Posterior cingulate gyrus (tissue), 11 donors: ENCODE measurements at places on chromosomes 12 and 14.

DNA sequence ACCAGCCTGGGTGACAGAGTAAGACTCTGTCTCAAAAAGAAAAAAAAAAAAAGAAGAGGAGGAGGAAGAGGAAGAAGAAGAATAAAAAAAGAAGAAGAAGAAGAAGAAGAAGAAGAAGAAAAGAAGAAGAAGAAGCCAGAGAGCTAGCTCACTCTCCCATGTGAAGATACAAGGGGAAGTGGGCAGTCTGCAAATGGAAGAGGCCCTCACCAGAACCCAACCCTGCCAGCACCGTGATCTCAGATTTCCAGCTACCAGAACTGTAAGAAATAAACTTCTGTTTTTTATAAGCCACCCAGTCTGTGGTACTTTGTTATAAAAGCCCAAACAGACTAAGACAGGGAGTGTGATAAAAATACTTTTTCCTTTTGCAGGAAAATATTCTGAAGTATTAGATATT lies 130.7 kb downstream of the ETNK1 start:
- no peak for DNase-seq

GRCh38 chr14:81390696-81391095 lies 9.4 kb downstream of the STON2 start:
- no peak for DNase-seq

DNA sequence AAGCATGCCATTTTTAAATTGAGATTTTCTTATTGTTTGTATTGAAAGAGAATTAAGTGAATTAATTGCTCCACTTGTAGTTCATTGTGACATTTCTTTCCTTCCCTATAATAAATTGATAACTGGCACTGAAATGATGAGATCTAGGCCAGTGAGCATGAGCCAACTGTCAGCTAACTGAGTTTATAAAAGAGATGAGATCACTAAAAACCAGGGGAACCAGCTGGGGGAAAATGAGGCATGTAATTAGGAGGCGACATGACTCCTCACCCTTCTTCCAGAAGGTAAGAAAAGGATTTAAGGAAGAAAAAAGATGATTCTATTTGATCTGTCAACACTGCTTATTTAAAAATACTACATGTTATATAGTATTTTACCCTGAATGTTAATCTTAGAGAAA lies 104.5 kb upstream of the DNM1L start:
- DNase-seq = no peak

DNA sequence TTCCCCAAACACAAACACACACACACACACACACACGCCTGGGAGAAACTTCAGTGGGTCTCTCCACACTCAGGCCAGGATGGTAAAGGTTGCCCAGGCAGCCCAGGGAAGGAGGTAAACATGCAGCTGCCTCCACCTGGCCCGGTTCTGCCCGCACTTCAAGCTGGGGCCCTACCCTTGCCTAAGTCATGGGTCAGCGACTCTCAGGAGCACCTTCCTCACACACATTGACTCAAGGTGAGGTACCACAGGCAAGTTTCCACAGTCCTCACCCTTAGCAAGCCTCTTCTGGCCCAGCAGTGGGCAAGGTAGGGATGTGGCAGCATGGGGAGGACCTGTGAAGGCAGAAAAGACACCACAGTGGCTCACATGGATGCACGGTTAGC lies 14.1 kb upstream of the FAIM2 start:
- DNase-seq = no peak

DNA sequence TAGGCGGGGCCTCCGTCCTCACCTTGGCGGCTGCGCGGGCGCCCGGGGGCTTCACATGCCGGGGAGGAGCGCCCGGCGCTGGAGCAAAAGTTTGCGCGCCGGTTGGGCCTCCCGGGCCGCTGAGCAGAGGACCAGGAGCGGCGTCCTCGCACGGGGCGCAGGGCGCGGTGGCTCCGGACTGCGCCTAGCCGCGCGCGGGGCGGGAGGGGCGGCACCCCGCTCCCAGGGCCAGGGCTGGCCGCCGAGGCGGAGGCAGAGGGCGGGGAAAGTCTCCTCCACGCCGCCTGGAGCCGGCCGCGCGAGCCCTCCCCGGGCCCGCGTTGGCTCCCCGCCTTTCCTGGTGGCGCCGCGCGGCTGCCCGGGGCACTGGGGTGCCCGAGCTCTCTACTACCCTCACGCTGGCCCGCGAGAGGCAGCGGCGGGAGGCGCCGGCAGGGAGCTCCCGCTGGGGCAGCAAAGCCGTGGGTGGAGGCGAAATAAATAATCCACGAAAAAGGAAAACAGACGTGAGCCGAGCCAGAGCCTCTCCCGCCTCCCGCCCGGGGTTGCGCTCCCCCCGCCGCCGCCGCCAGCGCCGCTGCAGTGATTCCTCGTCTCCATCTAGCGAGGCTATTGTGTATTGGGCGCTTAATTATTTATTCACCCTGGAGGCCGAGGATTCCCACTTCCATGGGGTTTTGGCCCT lies 400 bp upstream of the PRIMA1 start:
- DNase-seq = peak; percentile 23

DNA sequence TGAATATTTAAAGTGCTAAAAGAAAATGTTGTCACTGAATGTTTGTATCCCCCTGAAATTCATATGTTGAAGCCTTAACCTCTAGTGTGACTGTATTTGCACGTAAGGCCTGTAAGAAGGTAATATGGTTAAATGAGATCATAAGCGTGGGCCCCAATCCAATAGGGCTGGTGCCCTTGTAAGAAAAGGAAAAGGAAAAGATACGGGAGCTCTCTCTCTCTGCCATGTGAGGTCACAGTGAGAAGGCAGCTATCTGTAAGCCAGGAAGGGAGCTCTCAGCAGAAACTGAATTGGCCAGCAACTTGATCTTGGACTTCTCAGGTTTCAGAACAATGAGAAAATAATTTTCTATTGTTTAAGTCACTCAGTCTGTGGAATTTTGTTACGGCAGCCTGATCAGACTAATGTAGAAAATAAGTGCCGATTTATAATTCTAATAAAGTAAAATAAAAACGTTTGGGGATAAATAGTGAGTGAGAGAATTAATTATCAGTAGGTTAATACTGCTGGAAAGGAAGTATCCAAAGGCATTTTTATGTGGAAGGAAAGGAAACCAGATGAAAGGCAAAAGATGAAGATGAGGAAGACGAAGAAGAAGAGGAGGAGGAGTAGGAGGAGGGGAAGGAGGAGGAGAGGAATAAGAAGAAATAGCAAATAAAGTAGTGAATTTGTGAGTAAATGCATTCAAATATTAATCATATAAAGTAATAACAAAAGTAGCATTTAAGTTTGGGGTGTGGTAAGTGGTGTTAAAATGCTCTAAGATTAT lies 188.5 kb upstream of the KRR1 start:
- DNase-seq = no peak

GRCh38 chr12:128137140-128137539 lies 129.8 kb upstream of the TMEM132C start:
- DNase-seq = no peak

DNA sequence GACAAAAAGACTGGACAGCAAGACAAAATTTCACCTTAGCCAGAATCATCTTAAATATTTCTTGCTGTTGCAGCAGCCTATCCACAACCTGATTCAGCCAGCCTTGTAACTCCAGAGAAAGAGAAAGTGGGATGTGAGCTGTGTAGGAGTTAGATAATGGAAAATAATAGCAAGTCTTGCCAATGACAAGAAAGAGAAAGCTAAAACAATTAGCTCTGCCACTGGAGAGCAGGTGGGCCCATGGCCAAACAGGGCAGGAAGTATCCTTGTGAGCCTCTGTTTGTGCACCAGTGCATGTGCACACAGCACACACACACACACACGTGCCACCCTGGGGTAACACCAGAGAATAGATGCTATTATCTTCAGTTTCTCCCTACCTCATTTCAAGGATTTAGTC lies 106.0 kb upstream of the CCDC196 start:
- DNase-seq = no peak

DNA sequence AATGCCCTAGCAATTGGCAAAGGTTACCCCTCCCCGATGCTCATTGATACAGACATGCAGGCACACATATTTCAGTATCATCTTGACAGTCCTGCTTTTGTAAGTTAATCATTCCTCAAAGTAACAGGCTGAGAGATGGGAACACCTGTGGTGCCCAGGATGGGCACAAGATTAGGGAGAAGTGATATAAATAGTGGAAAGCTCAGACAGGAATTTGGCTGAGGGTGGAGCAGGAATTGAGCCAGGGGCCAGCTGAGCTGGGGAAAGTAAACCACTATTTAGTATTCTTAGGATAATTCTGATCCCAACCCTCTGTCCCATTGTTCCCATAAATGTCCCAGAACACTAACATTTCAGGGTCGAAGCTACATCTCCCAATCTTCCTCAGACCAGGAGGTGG lies 38.3 kb downstream of the DAO start:
- DNase-seq = no peak

DNA sequence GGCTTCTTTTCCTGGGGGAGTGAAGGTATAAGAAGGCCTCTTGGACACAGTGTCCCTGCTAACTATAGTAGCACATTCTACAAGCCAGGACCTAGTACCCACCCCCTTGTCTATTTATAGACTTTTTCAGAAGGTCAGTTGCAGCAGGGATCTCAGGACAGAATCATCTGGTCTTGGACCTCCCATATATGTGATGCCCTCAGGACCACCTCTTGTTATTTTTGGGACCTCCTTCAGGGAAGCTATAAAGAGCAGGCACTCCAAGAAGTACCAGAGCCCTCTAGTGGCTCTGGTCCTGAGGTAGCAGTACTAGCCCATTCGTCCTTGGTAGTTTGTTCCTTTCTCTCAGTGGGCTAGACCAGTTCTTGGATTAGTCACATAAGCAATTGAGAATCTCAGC lies 4.3 kb downstream of the COQ10A start:
- DNase-seq = no peak

GRCh38 chr14:75847584-75847983 lies 134.2 kb downstream of the TGFB3 start:
- DNase-seq = no peak

- DNase-seq = no peak
Measured at GRCh38 chr14:105622329-105622955, 96.1 kb downstream of the TMEM121 start.

DNA sequence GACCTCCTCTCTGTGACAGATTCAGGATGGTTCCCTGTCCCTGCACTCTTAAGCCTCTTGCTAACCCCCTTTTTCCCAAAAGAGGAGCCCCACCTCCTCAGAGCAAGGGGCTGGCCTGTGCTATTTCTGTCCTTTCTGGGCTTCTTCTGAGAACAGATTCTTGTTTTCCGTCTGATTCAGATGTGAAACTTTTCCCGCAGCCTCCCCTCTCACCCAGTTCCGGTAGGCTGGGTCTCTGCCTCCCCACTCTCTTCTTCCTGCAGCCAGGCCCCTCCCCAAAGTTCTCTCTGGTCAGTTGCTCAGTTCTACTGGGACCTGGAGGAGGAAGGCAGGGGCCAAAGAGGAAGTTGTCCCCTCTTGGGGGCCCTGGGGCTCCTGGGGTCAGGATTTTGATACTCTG lies 11.8 kb downstream of the PDE1B start:
- DNase-seq = no peak

DNA sequence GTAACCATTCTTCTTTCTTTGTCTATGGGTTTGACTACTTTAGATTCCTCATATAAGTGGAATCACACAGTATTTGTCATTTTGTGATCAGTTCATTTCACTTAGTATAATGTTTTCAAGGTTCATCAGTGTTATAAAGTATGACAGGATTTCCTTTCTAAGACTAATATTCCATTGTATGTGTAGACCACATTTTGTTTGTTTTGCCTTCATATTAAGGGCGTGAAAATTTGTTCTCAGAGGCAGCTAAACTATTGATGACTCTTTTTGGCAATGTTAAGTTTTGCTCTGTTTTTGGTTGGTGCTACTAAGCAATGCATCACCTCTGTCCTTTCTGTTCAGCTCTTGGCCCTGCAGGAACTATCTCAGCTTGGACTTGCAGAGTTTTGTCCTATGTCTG lies 1.7 kb upstream of the KLRG1 start:
- DNase-seq = no peak

GRCh38 chr12:116698554-116699075 lies 39.3 kb downstream of the SPRING1 start:
- DNase-seq = no peak

- no peak for DNase-seq
Measured at GRCh38 chr12:88509851-88510250, 70.4 kb downstream of the KITLG start.

DNA sequence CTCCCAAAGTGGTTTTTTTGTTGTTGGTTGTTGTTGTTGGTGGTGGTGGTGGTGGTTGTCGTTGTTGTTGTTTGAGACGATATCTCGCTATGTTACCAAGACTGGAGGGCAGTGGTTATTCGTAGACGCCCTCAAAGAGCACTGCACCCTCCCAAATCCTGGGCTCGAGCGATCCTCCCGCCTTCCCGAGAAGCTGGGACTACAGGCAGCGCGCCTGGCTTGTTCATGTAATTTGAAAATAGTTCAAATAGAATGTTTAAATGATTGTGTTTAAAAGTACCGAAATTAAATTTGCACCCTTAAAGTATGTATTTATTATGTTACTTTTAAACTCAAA lies 439 bp upstream of the ANAPC5 start:
- DNase-seq = no peak

GRCh38 chr14:101070540-101071492 lies 167.3 kb upstream of the RTL1 start:
- DNase-seq = peak; percentile 14

DNA sequence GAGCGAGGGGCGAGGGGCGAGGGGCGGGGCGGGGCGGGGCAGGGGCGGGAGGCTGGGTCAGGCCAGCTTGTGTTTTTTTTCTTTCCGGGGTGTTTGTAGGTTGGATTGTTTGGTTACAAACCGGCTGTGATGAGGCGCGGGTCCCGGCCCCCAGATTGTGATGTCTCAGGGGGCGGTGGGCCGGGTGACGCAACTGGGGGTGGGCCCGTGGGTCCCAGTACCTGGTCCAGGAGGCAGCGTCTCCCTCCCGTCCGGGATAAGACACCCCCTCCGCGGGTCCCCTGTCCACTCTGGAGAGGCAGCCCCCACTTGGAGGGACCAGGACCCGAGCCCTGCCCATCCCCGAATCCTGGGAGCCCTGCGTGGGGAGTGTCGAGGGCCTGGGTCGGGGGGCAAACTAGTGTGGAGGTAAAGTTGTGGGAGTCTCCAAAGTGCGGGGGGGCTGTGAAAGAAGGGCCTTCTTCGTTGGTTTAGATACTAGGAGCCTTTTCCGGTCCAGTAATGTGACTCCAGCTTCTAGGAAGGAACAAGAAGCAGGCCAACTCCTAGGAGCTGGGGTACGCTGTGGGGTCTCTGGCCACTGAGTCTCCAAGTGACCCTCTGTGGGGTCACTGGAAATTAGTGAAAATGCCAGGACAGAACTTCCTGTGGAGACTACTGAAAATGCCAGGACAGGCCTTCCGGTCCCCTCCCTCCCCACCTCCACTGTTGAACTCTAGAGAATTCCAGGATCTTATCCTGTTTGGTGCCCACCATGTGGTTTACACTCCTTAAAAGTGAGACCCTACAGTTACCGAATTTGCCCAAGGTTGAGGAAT lies 579 bp upstream of the CLMN start:
- no peak for DNase-seq

DNA sequence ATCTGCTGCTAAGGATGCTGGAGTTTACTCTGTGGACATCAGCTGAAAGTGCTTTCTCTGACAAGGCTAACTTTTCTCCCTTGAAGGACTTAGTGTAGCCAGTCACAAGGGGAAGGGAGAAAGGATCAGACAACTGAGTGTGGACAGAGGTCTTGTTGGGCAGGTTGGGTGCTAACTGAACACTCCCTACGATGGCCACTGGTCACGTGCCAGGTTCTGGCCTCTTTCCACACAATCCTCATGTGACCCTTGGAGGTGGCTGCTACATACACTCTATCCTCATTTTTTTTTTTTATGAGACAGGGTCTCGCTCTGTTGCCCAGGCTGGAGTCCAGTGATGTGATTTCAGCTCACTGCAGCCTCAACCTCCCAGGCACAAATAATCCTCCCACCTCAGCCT lies 39.7 kb downstream of the FOXN4 start:
- no peak for DNase-seq

- DNase-seq = peak; percentile 58
Measured at GRCh38 chr14:99479906-99480869, at the start of gene SETD3. Gene SETD3 (minus strand): TSS chr14:99480859. CDS start chr14:99465805, 15,054 bp downstream.
